ENCODE measurements at places on chromosomes 11 and 22. TPM values are rescaled to one million over a fixed set of nuclear protein-coding genes. Genes with fewer than 3 reads are reported as not detected.

Gene KRTAP5-7
- total RNA-seq = not detected

DNA sequence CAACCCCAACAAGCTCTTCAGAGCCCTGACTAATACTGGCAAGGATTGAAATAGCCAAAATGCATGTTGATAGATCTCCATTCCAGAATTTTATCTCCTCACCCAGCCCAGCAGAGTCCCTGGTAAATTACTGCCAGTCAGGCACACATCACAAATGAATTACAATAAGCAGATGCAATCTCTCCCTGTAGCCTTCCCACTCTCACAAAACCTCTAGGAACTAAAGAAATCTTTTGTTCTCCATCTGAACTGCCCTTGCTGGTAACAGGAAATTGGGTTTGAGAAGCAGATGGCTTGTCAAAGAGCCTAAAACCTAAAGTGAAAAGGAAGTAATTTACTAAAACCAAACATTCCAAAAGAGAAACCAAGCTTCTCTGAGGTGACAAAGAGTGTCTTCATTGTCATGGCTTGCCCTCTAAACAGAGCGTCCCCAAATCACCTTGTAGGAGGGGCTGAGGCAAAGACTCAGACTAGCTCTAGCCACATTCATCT is 59.5 kb downstream of the FAM168A start:
- H3K36me3 ChIP-seq = peaks cover 2% of the 10 kb centered on the region
- peak; percentile 16 for DNase-seq
- H3K4me3 ChIP-seq = no peak overlapping the region
- H3K27me3 ChIP-seq = no peaks in the 10 kb centered on the region
- no peak overlapping the region for H3K27ac ChIP-seq

- no peaks in the 10 kb centered on the region for H3K36me3 ChIP-seq
- H3K4me1 ChIP-seq = no peaks in the 10 kb centered on the region
- H3K4me3 ChIP-seq = no peak overlapping the region
- no peak overlapping the region for H3K27ac ChIP-seq
Measured at GRCh38 chr22:34776817-34777216, 289.1 kb upstream of the ISX start.

- peaks cover 5% of the 10 kb centered on the region for H3K36me3 ChIP-seq
- no peak for DNase-seq
- no peak overlapping the region for H3K4me3 ChIP-seq
- peaks cover 6% of the 10 kb centered on the region for H3K4me1 ChIP-seq
Measured at GRCh38 chr22:39383841-39384625, 15.5 kb upstream of the TAB1 start.

DNA sequence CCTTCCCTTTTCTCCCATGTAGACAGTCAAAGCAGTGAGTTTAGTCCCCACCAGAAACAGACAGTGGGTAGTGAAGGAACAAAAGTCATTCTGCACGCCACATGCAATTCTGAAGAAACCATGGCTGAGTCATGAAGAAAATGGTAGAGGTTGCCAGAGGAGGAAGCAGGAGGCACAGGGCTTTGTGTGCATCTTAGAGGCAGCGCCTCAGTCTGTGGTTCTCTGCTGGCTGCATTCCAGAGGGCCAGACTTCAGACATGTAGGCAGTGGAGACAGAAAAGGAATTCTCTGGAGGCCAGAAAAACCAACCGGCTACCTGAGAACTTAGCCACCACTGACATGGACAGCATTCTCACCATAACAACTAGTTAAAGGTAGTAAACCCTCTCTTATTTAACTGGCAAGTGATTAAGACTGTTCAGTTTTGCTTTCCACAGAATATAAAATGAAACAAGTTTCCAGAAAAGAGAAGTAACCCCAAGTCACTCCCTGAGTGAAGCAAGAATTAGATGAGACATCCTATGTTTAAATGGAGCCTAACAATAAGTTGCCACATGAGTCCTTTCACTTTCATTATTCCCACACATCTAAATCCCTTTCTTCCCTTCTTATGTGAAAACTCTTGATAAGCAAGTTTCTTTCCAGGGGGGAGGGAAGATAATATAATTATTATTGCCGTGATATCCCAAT is 556.1 kb downstream of the SOX6 start:
- no peak overlapping the region for H3K27ac ChIP-seq
- DNase-seq = peak; percentile 45
- no peaks in the 10 kb centered on the region for H3K4me1 ChIP-seq
- H3K27me3 ChIP-seq = no peaks in the 10 kb centered on the region
- no peaks in the 10 kb centered on the region for H3K36me3 ChIP-seq

DNA sequence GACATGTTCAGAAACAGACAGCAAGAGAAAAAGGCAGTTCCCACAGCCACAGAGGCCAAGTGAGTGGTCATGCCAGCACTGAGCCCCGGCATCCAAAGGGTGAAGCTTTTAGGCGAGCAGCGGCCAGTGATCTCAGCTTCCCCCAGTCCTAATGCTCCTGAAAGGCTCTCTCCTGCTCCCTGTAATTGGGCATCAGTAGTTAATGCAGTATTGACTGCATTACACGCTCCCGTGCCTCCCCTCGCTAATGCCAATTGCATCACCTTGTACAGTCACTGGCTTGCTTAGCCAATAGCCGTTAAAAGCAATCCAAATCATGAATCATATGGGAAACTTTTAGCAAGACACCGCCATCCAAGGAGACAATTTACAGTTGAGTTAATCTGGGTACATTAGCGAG is 4.9 kb downstream of the LMO1 start:
- H3K4me3 ChIP-seq = no peak overlapping the region
- peaks cover 37% of the 10 kb centered on the region for H3K4me1 ChIP-seq
- peak overlapping the region; percentile 15 for H3K27ac ChIP-seq
- no peaks in the 10 kb centered on the region for H3K36me3 ChIP-seq
- H3K27me3 ChIP-seq = peaks cover 28% of the 10 kb centered on the region
- DNase-seq = no peak

DNA sequence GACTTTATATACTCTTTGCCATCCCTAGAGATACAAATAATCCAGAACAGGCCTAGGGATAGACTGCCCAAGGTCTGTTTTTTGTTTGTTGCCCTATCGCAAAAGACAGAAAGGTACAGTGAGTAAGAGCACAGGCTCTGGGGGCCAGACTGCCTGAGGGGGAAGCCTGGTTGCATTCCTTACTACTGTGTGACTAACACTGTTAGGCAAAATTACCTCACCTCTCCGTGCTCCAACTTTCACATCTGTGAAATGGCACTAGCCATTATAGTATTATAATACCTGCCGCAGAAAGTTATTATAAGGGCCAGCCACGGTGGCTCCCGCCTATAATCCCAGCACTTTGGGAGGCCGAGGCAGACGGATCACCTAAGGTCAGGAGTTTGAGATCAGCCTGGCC is 14.5 kb downstream of the SLC35F2 start:
- H3K36me3 ChIP-seq = no peaks in the 10 kb centered on the region
- no peak overlapping the region for H3K27ac ChIP-seq
- H3K4me3 ChIP-seq = no peak overlapping the region
- peaks cover 3% of the 10 kb centered on the region for H3K4me1 ChIP-seq

GRCh38 chr22:49327411-49328117 is 500.1 kb downstream of the BRD1 start:
- no peak overlapping the region for H3K4me3 ChIP-seq
- H3K27ac ChIP-seq = no peak overlapping the region
- no peaks in the 10 kb centered on the region for H3K36me3 ChIP-seq
- H3K4me1 ChIP-seq = no peaks in the 10 kb centered on the region
- DNase-seq = no peak

Gene C11orf16
- total RNA-seq = not detected
